Inflammatory macrophage (primary cell): ENCODE measurements at places on chromosomes 1 and 21.

DNA sequence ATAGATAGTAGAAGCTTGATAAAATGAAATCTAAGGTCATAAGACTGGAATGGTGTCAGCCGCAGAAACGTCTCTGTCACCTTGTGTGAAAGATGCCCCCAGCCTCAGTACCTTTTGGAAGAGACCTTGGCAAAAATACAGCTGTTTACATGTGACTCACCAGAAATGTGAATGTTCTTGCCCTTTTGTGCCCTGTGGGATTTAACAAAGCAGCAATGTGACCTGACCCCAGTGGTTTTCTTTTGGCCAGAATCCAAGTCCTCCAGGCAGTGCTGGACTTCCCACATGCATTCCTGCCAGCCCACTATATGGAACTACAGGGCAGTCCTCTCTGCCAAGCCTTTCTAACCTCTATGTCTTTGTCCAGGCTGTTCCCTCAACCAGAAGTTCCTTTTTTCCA is 27.2 kb upstream of the LRRC8C start:
- peak; percentile 33 for DNase-seq

- no peak for DNase-seq
These were observed 35.2 kb downstream of the TP73 start for GRCh38 chr1:3687504-3687903.

GRCh38 chr1:69787151-69787550 is 219.4 kb downstream of the LRRC7 start:
- DNase-seq, result no peak

DNA sequence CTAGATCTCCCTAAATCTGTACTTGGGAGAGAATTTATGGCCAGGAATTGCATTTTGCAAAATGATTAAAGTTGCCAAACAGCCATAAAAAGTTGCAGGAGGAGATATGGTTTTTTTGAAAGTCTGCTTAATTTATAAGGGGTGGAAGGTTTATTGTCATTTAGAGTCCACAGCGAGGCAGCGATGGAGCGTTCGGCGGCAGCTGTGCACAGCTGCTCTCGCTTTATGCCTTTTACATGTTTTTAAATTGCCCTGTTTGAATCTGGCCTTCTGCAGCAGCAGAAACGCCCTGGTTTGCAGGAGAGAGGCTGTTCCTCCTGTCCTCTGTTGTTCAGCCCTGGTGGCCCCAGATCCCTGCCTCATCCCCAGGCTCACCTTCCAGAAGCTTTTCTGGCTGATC is 144.9 kb upstream of the POU3F1 start:
- no peak for DNase-seq

DNA sequence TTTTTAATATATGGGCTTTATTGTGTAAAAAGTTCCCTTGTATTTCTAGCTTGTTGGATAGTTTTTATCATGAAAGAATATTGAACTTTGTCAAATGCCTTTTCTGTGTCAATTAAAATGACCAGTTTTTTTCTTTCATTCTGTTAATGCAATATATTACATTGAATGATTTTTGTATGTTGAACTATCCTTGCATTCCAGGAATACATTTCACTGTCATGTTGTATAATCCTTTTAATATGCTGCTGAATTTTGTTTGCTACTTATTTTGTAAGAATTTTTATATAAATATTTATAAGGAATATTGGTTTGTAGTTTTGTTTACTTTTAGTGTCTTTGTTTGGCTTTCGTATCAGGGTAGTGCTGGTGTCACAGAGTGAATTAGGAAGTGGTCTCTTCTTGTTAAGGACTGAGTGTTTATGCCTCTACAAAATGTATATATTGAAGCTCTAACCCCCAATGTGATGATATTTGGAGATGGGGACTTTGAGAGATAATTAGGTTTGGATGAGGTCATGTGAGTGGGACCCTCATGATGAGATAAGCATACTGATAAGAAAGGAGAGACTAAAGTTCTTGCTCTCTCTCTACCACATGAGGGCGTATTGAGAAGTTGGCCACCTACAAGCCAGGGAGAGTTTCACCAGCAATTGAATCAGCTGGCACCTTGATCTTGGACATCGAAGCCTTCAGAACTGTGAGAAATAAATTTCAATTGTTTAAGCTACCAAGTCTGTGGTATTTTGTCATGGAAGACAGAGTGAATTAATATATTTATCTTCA is 12.0 kb upstream of the SLAMF6 start:
- peak; percentile 13 for DNase-seq

- DNase-seq, result no peak
These were observed 58.6 kb downstream of the MAST2 start for GRCh38 chr1:45862008-45862407.

DNA sequence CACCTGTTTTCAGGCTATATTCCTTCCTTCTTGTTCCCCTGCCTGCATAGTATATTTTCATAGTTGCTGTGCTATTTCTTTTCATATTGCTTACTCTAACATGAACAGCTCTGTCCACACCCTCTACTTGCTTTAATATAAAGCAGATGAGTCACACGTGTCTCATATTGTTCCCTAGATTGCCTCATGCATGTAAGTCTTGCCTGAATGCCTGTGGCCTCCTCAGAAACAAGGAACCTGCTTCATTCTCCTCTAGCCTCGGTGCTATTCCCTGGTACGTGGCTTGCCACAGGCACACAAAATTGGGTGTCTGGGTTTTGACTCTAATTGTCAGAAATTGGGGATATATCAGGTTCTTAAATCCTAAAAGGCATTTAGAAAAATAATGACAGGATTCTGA is 16.5 kb upstream of the PKP1 start:
- DNase-seq, result peak; percentile 44

DNA sequence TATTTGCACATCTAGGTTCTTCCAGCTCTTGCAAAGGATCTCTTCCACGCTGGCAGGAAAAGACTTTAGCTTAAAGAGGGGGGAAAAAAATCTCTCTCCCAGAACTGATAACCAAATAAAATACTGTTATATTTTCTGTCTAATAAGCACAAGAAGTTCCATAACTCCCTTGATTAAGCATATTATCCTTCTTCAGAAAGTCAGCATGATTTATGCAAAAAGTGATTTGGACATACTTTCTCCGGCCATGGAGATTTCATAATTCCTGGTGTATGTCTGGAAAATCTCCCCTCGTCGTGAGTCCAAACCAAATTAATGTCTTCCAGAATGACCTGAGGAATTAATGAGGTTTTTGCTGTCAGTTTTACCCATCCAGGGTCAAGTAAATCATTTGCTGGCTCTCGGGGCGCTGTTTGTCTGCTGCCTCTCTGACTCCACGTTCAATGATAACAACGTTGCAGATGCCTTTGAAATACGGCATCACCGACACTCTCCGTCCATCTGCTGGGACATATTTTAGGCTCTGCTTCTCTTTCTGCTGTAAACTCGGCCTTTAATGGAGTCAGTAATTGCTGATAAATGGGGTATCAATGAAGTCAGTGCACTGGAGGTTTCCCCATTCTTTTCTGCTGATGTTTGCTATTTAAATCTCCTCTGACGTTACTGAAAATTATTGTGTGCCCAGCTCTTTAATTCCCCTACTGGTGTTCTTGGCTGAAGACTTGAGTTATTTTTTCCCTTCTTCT is 112.9 kb downstream of the HLX start:
- DNase-seq, result no peak

DNA sequence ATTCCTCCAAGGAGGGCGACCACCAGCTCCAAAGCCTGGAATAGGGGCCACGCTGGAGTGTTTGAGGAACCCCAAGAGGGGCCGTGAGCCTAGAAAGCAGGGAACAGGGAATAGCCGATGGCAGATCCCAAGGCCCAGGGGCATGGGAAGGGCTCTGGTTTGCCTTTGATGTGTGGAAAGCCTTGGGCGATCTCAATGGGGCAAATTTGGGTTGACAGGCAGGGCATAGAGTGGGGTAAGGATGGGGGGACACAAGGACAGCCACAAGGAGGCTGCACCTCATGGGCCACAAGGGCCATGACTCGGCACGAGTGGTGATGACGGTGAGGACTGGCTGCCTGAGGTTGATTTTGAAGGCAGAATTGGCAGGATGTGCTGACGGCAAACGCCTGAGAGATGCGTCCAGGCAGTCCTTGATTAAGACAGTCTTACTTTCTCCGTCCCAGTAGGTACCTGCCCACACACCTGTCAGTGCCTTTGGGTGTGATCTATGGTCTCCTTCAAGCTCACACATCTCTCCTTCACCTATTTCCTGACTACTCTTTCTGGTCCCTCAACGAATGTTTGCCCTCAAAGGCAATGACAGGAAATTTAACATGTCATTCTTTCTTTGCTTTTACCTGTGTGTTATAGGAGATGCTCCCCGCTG is 2.0 kb upstream of the TMPRSS3 start:
- no peak for DNase-seq

DNA sequence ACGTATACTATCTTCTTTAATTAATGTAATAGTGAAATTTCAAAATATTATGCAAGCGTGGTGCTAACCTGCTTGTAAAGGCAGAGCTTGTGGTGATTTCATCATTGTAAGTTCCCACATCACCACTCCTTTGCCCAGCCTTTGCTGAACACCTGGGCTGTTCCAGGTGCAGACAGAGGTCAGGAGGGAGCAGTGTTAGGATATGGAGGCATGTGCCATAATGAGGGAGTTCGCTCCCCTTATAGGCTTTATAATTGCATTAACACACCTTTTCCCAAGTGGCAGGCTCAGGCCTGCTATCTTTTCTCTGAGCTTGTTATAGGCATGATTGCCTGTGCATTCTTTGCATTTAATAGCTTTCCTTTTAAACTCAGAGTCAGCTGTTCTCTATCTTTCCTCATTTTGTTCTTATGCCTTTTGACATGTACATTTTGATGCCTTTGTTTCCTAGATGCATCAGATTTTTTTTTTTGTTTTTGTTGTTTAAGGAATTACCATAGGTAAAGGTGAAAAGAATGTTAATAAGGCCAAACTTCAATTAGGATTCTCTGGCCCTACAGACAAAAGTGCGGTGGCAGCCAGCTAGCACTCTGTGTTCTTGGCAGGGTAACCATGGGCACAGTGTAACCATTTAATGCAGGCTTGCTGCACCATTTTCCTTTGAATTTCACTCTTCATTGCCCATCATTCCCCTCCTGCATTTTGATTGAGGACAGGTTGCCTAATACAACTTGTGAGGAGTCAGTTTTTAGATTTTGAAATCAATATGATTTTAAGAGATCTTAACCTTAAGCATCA is 12.6 kb downstream of the NPL start:
- DNase-seq, result no peak

GRCh38 chr1:82245345-82246014 is 444.7 kb downstream of the ADGRL2 start:
- DNase-seq, result no peak

DNA sequence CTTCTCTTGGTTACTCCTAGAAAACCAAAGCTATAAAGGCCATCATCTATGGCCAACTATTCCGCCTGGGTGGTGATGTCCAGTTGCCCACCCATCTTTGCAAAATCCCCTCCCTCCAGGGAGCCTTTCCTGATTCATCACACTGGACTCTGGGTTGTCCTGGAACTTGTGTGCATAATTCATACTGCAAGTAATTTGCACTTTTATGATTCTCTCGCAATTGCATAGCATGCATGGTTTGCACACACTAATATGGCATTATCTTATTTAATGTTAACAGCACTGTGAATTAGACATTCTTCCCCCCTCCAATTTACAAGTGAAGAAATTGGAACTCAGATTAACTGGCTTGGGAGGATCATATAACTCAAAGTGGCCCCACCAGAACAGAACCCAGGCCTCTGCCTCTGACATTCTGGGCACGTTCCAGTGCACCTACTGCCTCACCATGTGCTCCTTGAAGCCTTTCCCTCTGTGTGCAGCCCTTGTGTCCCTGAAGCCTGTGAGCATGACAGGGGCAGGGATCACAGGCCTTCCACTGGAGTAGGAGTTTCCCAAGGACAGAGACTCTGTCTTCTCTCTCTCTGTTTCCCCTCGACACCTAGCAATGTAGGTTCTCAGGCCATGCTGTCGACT is 98.9 kb upstream of the IPO9 start:
- no peak for DNase-seq

GRCh38 chr1:3522564-3523265 is 68.2 kb downstream of the ARHGEF16 start:
- no peak for DNase-seq

GRCh38 chr1:231421971-231422797 is at the start of gene EGLN1:
TSS of gene EGLN1 (minus strand) at chr1:231422287. CDS start at chr1:231421888, 399 bp downstream.
- peak; percentile 69 for DNase-seq

DNA sequence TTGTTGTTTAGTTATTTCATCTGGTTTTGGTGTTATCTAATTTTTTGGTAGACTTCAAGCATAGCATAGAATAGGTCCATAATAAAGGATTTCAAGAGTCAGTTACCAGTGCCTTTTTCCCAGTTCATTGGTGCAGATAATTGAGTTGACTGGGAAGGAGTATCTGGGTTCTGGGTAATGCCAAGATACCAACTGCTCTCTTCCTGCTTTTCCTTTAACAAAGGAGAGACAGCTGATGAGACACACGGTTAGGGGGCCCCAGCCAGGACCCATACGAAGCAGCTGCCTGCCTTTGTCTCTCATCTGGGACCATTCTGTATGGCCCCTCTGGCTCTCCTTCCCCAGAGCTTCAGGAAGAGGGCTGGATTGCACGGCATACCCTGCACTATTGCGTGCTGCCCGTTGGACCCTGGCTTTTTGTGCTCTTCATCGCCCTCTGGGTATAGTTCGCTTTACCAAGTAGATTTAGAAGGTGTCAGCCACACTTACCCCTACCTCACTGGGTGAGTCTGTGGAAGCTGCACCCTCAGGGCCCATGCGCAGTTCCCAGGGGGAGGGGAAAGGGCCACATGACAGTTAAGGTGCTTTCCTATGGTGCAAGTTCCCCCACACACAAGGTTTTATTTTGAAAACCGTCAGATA is 7.0 kb downstream of the NAV1 start:
- no peak for DNase-seq

- DNase-seq, result no peak
These were observed 115.1 kb downstream of the OSBPL9 start for GRCh38 chr1:51731998-51732397.

- DNase-seq, result no peak
These were observed 18.0 kb upstream of the ASB17 start for GRCh38 chr1:75950176-75950575.

- peak; percentile 24 for DNase-seq
These were observed at the start of gene FAAP20 for GRCh38 chr1:2194319-2194897. TSS of gene FAAP20 (minus strand) at chr1:2194772. CDS start at chr1:2194749, 23 bp downstream.

DNA sequence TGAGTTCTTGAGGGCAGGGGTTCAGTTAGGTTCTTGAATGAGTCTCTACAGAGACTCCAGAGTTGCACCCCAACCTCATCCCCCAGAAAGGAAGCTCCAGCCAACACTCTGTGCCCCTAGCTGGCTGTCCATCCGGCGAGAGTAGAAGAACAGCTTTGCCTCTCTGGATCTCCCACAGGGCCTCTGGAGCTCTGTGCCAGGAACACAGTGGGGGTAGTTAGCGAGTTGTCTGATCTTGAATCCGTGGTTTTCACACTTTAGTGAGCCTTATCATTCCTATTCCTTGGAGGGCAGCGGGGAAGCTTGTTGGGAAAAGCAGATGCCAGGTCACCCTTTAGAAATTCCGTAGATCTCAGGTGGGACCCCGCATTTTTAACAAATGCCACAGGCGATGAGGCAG is 45.0 kb downstream of the STUM start:
- no peak for DNase-seq

DNA sequence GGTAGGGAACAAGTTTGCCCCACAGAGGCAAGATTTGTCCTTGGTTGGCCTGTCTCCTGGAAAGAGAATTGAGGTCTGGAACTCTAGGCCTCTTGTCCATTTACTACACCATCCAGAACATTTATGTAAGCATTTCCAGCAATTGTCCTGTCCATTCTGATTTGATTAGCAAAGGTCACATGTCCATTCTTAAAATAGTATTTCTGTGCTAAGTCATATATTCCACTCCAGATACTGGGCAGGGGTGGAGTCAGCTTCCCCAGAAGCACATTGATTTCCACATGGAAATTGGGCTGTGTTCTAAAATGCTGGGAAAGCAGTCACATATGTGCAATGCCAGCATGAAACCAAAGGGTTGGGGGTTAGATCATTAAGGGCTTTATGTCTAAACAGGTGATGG is 21.5 kb upstream of the FMN2 start:
- DNase-seq, result no peak
